ENCODE measurements at places on chromosomes 7 and 10.

GRCh38 chr10:44922021-44922420 lies 10.9 kb downstream of the TMEM72 start:
- no peak for DNase-seq

GRCh38 chr7:40749877-40750276 lies 615.1 kb downstream of the SUGCT start:
- no peak for DNase-seq

- no peak for DNase-seq
These were observed 380.5 kb upstream of the AUTS2 start for GRCh38 chr7:69217516-69218350.

DNA sequence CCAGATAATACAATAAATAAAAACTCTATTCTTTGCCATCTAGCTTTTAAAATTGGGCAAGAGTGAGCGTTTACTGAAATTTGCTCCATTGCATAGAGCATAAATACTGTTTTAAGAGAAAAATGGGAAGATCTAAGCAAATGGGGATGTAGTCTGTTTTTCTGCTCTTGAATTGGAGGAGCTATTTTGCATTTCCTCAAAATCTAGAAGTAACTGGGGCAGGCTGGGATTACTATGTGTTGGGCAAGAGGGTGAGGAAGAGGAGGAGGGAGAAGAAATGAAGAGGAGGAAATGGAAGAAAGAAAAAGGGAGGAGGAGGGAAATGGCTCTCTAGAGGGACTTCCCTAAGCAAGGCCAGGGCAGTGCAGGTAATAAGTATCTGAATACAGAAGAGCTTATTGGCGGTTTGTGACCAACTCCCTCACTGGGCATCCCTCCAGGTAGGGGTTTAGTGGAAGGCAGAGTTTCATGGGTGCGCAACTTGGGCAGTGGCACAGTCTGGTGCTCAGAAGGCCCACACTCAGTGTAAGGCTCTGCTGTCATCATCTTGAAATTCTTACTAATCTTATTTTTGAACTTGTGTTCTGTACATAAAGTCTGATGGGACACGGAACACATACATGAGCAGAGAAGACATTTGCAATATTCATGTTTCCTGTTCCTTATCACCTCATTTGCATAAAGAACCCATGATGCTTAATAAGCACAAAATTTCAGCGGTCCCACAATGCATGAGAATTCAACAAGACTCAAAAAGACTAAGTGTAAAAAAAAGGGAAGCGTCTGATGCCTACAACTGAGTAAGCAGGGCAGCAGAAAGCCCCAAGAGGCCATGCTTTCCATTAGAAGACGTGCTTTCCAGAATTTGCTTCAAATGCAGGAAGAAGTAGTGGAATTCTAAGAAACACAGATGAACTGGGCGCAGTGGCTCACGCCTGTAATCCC lies 116.9 kb downstream of the EVX1 start:
- no peak for DNase-seq

GRCh38 chr10:110398419-110399105 lies 93.8 kb upstream of the SMNDC1 start:
- no peak for DNase-seq

DNA sequence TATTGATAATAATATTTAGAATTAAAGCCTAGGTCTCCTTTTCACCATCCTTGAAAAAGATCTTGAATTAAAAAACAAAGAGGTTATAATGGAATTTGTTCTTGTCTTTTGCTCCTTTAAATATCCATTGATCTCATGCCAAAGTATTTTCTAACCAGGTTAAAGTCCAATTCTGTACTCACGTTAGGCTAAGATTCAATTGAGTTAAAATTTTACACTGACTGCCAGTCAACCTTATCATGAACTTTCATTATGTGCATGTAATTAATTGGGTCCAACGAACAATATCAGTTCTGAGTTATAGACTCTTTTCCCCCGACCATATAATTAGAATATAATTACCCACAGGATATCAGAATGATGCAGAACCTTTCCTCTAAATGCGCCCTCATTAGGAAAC lies 266.6 kb downstream of the DGKB start:
- no peak for DNase-seq

DNA sequence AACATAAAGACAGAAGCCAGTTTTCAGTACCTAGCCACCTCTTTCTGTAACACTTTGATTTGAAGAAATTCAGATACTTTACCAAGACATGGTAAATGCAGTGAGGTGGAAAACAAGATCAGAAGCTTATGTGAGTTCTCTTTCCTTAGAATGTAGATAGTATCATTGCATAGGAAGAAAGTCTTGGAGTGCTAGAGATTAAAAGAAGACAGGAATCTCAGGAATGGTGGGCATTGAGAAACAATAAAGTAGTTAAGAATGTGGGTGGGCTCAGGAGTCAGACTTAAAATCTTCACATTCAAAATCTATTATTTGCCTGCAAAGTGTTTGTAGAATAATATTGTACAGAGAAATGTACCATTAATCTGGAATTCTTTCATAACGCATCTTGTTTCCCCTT lies 58.9 kb downstream of the POLL start:
- no peak for DNase-seq

DNA sequence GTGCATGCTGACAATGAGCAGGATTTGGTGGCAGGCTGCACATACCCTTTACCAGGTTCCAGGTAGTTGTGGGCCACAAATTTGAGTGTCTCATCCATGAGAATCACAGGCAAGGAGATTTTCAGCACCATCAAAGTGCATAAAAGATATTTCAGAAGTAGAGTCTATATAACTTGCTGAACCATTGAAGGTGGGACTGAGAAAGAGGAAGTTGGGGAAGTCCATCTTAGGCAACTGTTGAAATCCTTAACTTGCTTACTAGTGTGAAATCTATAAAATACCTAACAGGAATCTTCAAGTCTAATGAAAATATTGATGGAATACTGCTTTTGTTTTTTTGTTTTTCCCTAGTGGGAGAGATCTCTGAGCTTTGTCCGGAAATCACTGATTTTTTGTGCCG lies 325.1 kb upstream of the PLXDC2 start:
- DNase-seq = no peak

- DNase-seq = no peak
These were observed 151.2 kb downstream of the AUTS2 start for GRCh38 chr7:69749372-69749979.

DNA sequence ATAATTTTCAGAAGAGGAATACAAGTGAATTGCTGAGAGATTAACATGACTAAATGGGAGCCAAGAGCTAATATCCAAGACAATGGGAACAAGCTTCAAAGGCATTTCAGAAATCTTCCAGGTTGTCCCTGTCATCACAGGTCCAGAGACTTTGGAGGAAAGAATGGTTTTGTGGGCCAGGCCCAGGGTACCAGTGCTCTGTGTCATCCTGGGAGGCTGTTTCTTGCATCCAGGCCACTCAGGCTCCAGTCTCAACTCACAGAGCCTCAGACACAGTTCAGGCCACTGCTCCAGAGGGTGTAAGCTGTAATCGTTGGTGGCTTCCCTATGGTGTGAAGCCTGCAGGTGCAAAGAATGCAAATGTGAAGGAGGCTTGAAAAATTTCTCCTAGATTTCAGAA lies 170.4 kb upstream of the NRG3 start:
- DNase-seq = no peak

- DNase-seq = no peak
These were observed 6.1 kb upstream of the GRK5 start for GRCh38 chr10:119201233-119201632.

DNA sequence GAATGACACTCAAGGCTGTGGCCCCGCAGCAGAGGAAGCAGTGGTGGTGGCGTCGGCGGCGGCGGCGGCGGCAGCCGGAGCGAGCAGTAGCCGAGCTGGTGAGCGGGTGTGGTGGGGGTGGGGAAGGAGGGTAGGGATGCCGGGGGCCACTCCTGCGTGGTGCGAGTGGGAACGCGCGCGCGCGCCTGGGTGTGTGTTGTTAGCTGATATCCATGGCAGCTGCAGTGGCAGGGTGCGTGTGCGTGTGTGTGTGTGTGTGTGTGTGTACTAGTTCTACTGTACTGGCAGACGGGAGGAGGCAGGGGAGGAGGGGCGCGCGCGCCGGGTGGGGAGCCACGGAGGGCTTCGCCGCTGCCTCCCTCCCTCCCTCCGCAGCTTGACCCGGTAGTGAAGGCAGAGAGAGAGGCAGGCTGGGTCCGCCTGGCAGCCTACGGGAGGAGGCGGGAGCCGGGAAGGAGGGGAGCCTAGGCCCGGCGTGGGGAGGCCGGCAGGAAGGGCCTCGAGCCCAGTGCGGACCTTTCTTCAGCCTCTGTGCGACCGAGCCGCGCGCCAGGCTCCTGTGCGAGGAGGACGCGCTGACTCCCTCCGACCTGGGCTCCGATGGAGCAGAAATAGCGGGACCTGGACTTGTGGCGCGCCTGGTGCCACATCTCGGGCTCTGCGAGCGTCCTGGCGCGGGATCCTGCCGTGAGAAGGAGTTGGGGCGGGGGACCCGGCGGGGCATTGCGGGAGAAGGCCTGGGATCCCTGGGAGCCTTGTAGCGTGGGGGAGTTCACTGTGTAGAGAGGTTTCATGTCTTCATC lies at the start of gene MAGI2:
Gene MAGI2 (minus strand): TSS at position 110 of the 803 bp plus-strand sequence. CDS start 347 bp downstream, outside the sequence.
- DNase-seq = no peak

DNA sequence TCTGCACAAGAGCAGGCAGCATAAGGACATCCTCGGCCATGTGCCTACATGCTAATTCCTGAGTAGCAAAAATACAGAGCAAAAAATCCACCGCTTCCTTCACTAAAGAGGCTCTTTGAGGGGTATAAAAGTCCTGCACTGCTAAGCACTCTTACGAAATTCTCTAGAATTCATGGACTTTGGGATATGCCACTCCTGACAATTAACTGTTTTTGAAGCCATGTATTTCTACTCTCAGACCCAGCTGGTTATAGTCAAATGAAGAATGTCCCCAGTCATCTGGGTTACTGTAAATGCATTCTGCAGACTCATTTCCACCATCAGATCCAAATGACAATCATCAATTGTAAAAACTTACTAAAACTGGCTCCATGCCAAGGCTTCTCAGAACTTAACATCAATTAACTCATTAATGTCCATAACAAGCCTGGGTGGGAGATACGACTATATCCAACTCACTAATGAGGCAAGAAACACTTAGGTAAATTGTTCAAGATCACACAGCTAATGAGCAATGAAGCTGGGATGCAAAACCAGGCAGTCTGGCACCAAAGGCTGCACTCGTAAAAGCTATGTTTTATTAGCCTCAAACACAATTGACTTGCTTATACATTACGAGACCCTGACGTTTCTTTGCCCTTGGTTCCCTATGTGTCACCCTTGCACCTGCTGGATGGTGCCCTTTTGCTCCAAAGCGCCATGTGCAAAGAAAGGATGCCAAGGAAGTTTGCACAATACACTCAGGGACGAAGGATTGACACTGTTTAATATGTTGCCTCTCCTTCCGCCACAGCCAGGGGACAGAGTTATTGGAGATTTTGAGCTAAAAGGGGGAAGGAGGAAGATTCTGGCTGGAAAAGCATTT lies 250.4 kb downstream of the ELMO1 start:
- DNase-seq = no peak

GRCh38 chr7:77940647-77941046 lies 142.1 kb downstream of the PHTF2 start:
- DNase-seq = no peak

GRCh38 chr10:23754941-23755340 lies 316.1 kb downstream of the OTUD1 start:
- DNase-seq = no peak

DNA sequence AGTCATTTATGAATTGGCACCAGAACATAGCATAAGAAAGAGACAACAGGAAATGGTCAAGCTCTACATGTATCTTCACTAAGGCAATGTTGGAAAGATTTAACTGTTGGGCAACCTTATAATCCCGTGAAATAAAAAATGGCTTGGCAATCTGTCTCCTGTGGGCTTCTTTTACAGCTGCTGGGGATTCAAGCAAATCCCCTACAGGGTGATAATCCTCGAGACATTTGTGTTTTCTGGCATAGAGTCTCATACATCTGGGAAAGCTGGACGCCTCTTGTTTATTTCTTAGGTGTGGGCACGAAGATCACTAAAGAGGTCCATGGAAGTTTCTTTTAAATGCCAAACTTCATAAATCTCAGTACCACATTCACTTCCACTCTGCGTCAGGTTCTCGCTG lies 82.2 kb upstream of the GPR141 start:
- DNase-seq = no peak

- DNase-seq = no peak
These were observed 12.0 kb upstream of the KLHL7 start for GRCh38 chr7:23093546-23093945.

DNA sequence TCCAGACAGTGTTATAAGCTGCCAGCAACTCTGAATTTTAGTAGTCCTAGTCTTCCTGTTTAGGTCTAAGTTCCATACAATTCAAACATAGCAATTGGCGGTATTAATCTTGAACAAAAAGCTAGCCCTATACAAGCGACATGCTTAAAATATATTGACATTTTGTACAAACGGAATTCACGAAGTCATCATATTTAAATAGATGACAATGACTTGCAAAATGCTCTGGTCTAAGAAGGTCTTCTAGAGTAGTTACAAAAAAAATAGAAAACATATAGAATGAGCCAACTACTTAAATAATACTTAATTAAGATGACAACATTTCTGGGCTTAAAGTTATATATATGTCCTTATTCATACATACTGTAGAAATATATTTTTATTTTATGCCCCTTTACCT lies 446.6 kb downstream of the ANKRD7 start:
- DNase-seq = no peak

DNA sequence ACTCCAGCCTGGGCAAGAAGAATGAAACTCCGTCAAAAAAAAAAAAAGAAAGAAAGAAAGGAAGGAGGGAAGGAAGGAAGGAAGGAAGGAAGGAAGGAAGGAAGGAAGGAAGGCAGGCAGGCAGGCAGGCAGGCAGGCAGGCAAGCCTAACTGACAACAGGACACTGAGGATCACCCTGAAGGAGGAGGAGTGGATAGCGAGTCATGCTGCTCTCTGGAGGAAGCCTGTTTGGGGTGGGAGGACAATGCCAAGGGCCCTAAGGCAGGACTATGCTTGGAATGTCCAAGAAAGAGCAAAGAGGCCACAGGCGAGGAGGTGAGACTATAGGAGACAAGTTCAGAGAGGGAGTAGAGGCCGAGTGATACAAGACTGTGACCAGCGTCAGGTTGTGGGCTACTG lies 107.0 kb upstream of the PARD3 start:
- DNase-seq = no peak

DNA sequence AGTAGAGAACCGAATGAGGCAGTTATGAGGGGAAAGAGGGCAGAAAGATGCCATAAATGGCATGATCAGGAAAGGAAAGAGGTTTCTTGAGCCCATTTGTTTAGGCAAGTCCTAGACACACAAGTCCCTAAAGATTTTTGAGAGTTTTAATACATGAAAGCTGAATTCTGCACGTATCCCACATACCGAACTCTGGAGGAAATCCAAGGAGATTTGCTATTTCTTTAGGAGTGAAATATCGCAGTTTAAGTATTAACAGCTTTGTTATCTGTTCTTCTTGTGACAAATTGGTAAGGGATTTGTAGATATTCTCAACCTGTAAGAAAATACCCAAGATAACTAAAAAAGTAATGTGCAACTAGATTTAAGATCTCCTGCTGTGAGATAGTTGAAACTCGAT lies 23.7 kb upstream of the CUBN start:
- DNase-seq = no peak

DNA sequence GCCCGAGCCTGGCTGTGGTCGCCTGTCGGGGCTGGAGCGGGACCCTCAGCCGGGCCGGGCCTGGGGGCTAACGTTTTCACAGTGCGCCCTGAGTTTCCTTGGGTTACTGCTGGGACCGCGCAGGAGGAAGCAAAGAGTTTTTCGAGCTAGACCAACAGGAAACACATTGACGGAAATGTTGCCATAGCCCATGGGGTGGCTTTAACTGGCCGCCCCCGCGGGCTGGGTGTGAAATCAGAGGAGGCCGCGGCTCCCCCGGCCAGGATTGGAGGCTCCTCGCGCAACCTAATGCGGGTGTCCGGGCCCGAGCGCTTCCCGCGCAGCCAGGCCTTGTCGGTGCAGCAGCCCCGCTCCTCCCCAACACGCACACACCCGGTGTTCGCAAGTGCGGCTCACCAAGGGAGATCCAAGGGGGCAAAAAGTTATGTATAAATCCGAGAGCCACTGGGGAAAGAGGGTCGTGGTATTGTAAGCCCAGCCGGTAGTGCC lies 1.9 kb downstream of the HHEX start:
- no peak for DNase-seq

Data from stimulated activated CD8-positive, alpha-beta memory T cell treated with anti-CD3 and anti-CD28 coated beads, Interleukin-15, amount 100 ng/mL, for 4 hours (primary cell).